H54 (cell line): ENCODE measurements at places on chromosomes 1 and 21.

GRCh38 chr1:66954208-66954607, 29.4 kb downstream of the MIER1 start:
- no peak for DNase-seq

DNA sequence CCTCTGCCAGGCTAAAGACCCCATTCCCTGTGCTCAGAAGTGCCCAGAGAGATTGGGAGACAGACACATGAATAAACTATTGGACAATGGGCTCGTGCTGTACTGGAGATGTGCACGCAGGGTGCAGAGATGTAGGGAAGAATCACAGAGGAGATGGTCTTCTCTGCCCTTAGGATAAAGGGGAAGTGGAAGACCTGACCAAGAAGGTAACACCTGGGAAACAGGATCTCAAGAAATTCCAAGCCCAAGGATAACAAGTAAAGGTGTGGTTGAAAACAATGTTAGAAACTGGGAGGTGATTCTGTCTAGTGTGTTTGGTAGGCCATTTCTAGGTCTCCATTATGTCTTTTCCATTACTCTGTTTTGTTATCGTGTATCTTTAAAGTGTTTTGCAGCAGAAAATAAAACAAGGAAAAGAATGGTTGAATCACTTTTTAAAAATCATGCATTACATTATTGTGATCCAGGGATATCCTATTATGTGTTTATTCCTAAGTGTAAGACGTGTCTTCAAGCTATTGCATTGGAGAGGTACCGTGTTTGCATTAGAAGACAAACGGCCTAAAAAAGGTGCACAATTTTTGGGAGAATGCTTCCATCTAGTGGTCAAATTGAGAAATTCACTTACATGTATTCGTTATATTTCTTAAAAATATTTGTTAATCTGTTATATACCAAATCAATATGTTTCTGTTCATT, 40.8 kb upstream of the KCTD3 start:
- DNase-seq = no peak

DNA sequence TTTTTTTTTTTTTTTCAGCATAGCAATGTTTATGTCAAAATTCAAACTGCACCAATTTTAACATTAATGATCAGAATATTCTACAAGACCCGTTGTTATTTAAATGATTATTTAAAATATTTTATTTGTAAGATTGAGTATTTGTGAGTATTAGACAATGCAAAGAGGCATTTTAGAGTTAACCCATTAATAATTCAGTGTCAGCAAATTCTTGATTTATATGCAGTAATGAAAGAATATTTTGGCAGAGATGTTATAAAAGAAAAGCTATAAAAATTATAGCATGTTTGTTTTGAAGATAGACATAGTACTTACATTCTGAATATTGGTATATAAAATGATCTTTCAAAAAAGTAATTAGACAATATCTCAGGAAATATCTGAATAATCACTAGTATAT, 269.5 kb upstream of the ZRANB2 start:
- no peak for DNase-seq

DNA sequence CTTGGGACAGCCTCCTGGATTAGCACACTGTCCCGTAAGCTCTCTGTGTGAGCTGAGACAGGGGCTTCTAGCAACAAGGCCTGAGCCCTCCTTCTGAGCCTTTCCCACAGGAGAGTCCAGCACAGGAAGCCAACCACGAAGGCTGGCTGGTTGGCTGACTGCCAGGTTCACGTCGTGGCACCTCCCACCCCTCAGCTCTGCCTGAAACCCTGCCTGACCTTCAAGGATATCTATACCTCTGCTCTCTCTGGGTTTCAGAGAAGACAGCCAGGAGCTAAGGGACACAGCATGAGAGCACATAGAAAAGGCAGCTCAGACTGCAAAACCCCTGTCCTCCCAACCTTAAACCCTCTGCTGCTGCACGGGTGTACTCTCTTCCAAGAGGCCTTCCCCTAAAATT, 13.9 kb downstream of the DLGAP3 start:
- no peak for DNase-seq

DNA sequence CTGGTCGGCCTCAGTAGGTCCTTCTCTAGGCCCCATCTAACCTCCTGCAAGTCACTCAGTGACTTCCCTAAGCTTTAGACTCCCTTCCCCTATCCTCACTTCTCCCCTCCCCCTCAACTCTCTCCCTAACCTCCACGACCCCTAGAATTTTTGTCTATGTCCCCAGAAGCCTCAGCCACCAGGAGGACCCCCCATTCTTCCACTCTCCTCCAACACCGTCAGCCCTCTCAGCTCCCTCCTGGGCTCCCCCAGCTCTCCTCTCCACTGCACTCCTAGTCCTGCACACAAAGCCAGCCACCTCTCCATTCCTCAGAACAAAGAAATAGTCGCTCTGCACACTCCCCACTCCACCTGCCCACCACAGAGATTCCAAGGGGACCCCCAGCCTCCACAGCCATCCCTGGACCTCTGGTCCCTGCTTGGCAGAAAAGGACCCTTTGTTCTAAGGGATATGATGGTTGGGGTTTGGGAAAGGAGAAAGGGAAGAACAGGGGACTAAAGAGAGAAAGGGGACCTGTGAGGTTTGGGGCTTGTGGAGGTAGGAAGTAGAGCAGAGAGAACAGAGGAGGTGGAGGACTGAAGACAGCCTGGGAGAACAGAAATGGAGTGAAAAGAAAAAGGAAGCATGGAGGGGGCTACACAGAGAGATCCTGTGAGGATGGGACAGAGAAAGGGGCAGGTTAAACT, 2.8 kb downstream of the ARHGEF2 start:
- DNase-seq = no peak
